Activated CD8-positive, alpha-beta memory T cell treated with anti-CD3 and anti-CD28 coated beads, Interleukin-2, amount 10 ng/mL, durations not matched to agents 7 days and 5 days (primary cell): ENCODE measurements at places on chromosomes 13 and 19. TPM values are rescaled to one million over a fixed set of nuclear protein-coding genes. Genes with fewer than 3 reads are reported as not detected.

BST2 gene
- 298 TPM for total RNA-seq

SLC7A9 gene
- not detected for total RNA-seq

DNA sequence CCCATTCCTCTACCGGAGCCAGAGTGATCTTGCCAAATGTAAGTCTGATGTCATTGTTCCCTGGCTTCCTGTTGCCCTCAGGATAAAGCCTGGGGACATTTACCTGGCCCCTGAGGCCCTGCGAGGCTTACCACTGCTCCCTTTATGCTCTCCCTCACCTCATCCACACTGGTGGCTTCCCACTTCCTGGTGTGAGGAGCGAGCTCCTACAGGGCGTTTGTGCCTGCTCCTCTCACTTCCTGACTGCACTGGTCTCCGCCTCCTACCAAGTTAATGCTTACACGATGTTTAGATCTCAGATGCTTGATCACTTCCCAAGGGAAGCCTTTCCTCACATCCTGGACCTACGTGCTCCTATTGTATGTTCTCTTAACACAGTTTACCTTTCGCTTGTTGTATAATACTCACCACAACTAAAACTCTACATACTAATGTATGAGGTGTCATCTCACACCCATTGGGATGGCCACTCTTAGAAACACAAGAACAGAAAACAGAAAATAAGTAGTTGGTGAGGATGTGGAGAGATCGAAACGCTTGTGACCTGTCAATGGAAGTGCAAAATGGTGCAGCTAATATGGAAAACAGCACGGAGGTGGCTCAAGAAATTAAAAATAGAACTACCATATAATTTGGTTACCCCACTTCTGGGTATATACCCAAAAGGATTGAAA is 177.6 kb downstream of the SHISA2 start:
- H3K4me3 ChIP-seq: no peak overlapping the region
- peaks cover 2% of the 10 kb centered on the region for H3K27me3 ChIP-seq
- peaks cover 8% of the 10 kb centered on the region for H3K36me3 ChIP-seq
- H3K27ac ChIP-seq: peak overlapping the region; percentile 55
- DNase-seq: no peak

DNA sequence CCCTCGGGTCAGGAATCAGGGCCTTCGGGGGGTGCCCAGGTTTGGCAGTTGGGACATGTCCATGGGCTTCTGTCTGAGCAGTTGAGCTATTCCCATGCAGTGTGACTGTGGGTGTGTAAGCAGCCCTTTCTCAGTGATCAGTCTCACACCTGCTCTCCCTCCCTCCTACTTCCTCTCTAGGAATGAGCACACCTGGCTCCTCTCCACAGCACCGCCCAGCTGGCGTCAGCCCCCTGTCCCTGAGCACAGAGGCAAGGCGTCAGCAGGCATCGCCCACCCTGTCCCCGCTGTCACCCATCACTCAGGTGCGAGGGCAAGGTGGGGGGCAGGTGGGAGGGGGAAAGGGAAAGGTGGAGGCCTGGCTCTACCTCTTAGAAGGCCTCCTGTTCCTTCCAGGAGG is 25.9 kb downstream of the COMP start:
- peaks cover 3% of the 10 kb centered on the region for H3K4me1 ChIP-seq
- no peaks in the 10 kb centered on the region for H3K27me3 ChIP-seq
- no peak overlapping the region for H3K27ac ChIP-seq
- no peak overlapping the region for H3K4me3 ChIP-seq
- DNase-seq: no peak

DNA sequence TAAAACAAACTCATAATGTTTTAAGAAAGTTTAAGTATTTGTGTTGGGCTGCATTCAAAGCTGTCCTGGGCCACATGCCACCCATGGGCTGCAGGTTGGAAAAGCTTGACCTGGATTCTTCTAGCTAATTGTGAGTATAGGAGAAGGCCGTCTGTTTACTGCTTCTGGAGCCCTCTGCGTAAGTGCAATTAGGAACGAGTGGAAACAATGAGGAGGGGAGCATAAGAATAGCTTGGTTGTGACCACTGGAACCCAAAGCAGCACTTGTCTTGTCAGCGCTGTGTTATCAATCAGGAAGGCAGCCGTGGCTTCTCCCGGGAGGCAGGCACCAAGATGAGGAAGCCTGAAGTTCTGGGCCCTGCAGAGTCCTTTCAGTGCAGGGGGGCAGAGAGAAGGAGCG is 110.4 kb upstream of the MBNL2 start:
- peaks cover 13% of the 10 kb centered on the region for H3K4me1 ChIP-seq
- H3K27me3 ChIP-seq: peaks cover 33% of the 10 kb centered on the region
- H3K36me3 ChIP-seq: no peaks in the 10 kb centered on the region
- DNase-seq: no peak
